ENCODE measurements at places on chromosomes 7 and 10. TPM values are rescaled to one million over a fixed set of nuclear protein-coding genes. Genes with fewer than 3 reads are reported as not detected.

The FKBP6 gene
- total RNA-seq: not detected

The DPP6 gene
- 131 TPM for total RNA-seq

DNA sequence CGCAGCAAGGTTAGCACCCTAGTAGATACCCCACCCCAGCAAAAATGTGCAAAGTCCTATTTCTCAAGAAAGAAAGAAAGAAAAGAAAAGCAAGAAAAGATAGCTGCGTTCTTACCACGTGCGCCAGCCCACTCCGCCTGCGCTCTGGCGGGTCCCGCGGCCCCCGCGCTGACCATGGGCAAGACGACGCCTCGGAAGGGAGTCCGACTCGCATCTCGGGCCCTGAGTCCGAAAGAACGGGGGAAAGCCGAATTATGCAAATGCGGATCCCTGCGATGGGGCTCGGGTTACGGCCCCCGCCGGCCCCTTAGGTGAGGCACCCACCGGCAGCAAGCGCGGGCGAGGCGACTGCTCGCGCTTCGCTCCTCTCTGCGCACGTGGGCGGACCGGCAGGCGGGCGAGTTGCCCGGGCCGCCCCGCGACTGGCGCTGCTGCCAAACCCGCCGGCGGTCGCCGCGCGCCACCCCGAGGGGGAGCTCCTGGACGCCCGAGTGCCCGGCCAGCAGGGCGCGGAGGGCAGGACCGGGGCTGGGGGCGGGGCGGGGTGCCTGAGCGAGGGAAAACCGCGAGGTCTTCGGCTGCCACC, 2.4 kb upstream of the EGR2 start:
- DNase-seq: no peak

- DNase-seq: no peak
Measured at GRCh38 chr7:151920488-151920887, 35.8 kb upstream of the GALNTL5 start.

- no peak for DNase-seq
Measured at GRCh38 chr7:37756797-37757551, 73.4 kb downstream of the GPR141 start.

GRCh38 chr7:155808549-155809331, 3.5 kb downstream of the SHH start:
- DNase-seq: no peak

DNA sequence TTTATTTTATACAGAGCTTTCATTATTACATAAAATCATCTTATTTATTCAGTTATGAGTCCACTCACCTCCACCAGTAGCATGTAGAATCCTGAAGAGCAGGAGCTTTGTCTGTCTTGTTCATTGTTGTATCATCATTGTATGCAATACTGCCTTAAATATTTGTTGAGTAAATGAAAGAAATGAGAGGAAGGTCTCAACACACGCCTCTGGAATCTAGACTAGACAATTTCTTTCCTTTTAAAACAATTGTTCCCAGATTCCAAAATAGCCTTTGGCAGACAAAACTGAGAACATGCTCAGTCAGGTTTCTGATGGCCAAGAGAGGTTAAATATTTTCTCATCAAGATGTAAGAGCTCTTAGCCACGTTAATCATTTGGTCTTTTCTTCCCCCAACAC, 173.1 kb upstream of the AGR3 start:
- DNase-seq: no peak

GRCh38 chr7:151744656-151745638, 132.0 kb downstream of the PRKAG2 start:
- DNase-seq: no peak

DNA sequence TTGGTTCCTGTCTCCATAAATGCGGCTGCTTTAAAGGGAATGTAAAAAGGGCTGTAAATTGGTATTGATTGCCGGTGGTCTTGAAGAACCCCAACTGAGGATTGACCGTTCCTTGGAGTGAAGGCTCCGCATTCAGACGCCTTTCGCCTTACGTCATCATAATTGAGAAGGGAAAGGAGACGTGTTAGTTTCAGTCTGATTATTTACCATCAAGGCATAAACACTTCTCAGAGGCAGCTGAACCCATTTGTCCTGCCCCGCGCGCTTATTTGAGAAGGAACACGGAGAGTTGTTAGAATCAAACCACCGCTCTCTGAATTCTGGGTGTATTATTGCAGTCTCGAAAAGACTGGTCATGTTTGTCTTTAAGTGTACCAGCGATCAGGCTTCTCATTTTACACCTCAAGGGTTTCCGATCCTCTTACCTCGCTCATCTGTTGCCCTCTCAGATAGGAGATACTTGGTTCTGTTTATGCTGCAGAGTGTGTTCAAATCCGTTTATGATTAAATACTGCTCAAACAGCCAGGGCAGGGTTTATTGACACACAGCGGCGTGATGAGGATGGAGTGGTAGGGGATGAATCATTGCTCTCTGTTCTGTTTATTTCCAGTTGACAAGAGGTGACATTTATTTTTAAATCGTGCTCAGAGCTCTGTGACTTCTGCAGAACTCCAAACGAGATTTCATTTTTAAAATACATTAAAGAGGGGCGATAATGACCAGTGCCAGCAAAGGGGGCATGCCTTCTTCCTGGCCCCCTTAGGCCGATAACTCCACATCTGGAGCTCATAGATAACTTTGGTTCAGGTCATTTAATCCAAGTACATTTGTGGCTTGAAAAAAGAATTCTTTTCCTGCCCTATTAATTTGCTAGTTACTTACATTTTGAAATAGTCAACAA, 30.4 kb downstream of the FOXK1 start:
- no peak for DNase-seq

- DNase-seq: no peak
Measured at GRCh38 chr7:98761225-98761624, 108.6 kb downstream of the TMEM130 start.

DNA sequence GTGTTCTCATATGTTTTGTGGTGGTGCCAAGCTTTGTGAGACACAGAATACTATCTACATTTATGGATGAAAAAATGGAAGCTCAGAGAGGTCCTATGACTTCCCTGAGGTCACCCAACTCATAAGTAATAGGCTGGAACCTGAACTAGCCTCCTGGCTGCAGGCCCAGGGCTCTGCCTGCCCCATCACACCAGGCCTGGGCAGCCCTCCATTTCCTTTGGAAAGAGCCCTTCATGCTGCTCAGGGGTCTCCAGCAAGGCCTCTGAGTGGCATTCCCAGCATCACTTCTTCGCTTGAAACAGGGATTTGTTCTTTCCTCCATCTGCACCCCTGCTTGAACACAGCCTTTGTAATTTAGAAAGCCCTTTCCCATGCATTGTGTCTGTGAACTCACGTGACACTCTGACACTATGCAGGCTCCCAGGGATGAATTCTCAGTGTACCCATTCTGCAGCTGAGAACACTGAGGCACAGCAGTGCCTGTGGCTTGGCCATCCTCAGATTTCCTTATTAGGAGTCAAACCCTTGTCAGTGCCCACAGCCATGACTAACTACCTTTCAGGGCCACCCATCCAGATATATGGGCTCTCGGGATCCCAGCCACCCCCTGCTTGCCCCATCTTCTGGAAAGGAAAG, 127.8 kb upstream of the PPIF start:
- no peak for DNase-seq

DNA sequence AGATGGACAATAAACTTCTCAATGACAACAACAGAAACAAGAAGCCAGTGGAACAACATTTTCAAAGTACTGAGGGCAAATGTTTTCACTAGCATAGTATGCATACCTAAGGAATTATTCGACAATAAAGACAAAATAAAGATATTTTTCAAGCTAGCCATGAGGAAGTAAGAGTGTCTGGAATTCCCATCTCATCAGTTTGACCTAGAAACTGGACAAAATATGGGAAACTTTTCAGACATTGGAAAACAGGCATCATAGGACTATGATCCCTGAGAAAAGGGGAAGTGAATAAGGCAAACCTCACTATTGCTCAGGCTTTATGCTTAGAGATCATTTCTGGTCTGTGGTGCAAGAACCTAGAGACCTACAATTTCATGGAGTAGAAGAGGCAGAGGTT, 86.3 kb downstream of the OAT start:
- no peak for DNase-seq

- DNase-seq: no peak
Measured at GRCh38 chr7:21352540-21353387, 75.1 kb upstream of the SP4 start.
